ENCODE measurements at places on chromosomes 3 and 15.
A peak's percentile ranks its signal among the peaks of the same experiment; 100 is the strongest.

GRCh38 chr3:190116551-190117067 is 4.1 kb downstream of the P3H2 start:
- no peak for DNase-seq

DNA sequence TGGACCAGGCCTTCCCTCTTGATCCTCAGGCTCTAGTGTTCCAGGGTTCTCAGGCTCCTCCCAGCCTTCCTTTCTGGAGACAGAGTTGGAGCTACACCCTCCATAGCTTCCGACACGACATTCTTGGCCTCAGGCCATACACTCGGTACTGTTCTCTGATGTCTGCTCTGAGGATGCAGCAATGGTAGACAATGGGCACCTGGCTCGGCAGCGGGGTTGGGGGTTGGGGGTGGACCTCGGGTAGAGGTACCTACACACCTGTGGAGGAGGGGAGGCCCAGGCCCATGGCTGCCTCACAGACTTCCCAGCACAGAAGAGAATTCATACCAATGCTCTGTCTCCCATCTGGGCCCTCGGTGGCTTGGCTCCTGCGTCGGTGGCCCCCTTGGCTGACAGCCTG is 21.4 kb downstream of the CCDC13 start:
- DNase-seq = no peak

GRCh38 chr3:120344349-120344748 is 4.8 kb downstream of the LRRC58 start:
- peak; percentile 81 for DNase-seq

DNA sequence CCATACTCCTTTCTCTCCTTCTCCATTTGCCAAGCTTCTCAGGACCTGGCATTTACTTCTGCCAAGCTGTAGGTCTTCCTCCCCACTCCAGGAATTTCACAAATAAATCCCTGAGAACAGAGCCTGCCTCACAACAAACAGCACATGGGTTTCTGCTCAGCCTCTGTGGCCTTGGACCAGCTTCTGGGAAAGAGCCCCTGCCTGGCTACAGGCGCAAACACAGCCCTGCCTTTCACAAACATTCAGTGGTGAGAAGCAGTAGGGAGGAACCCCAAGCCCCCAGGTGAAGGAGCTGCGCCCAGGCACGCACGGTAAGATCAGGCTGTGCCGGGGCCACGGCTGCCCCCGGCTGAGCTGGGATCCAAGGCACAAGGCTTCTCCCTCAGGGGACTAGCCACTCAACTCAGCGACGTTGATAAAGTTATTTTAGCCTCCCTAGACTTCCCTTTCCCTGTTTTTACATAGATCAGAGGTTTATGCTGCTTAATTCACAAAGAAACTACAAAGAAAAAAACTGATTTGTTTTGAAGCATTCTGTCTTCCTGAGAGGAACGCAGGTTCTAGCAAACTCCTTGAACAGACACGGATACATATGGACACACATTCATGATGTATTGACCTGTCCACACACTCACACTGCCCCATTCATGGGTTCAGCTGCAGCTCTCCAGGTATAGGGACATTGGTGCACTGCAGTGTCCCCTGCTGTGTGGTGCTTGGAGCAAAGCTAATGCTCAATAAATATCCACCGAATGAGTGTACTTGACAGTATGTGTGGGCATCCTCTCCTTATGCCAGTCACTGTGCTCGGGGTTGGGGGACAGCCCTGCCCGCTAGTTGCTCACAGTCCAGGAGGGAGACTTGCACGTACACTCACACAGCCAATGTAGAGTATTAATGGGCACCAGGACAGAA is 25.4 kb downstream of the HES1 start:
- no peak for DNase-seq

- DNase-seq = no peak
These were observed 18.7 kb downstream of the TNFAIP8L3 start for GRCh38 chr15:51075826-51076523.

GRCh38 chr3:64222501-64223111 is 2.7 kb downstream of the PRICKLE2 start:
- no peak for DNase-seq

- DNase-seq = no peak
These were observed 132.6 kb upstream of the PROK2 start for GRCh38 chr3:71917545-71917944.

- no peak for DNase-seq
These were observed 88.8 kb downstream of the IGSF11 start for GRCh38 chr3:118945834-118946233.

- no peak for DNase-seq
These were observed 11.4 kb upstream of the PRR20G start for GRCh38 chr3:127299276-127299675.

DNA sequence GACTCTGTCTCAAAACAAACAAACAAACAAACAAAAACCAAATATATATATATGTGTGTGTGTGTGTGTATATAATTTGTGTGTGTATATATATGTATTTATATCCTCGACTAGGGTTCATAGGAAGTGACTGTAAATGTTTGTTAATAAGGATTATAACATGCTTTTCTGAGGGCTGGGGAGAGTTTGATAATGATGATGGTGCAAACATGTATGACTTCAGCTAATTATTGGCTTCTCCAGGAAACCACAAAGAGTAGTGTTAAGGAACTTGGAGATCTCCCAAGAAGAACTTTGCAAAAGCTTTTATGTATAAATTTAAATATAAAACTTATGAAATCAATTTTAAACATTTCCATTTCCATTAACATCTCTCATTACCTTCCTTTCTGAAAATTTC is 3.9 kb upstream of the OPA1 start:
- no peak for DNase-seq

GRCh38 chr3:128767094-128767750 is 41.2 kb downstream of the RAB7A start:
- no peak for DNase-seq

- no peak for DNase-seq
These were observed 31.6 kb upstream of the FAM174B start for GRCh38 chr15:92687195-92687602.

- DNase-seq = no peak
These were observed 88.6 kb upstream of the DAZL start for GRCh38 chr3:16693820-16694219.

DNA sequence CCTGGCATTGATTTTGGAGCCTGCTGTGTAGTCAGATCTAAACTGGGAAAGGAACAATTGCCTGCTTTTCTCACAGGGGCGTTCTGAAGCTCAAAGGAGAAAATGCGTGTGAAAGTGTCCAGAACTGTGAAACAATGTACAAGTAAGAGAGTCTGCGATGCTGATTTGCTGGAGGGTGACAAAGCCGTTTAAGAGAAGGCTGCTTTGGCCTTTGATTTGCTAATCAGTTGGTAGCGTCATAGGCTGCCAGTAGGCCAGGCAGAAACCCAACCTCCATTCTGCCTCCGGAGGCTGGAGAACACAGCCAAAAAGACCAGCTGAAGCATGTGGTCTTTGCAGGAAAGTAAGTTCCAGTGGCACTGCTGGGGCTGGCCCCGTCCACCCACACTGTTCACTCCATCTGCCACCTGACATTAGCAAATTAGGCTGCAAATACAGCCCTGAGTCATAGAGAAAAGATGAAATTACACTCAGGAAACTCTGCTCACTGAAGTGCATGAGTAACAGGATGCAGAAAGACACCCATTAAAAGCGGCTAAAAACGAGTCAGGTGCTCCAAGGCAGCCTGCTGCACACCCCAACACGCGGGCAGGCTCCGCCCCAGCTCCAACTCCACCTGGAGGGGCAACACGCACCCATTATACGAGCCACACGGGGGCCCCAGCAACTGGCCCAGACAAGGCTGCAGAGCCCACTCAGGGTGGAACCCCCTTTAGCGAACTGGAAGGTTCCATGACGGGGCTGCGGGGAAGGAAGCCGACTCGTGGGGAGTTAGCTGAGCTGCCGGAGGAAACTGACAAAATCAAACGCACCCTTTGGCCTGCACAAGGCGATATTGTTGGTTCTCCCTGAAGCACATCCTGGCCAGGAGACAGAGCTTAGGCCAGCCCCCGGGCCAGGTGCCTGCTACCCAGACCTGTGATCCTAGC is 31.6 kb downstream of the ZDHHC19 start:
- DNase-seq = peak; percentile 93

GRCh38 chr3:110178965-110179364 is 841.6 kb upstream of the DPPA4 start:
- no peak for DNase-seq

GRCh38 chr3:21226086-21226485 is 524.9 kb downstream of the ZNF385D start:
- DNase-seq = no peak

DNA sequence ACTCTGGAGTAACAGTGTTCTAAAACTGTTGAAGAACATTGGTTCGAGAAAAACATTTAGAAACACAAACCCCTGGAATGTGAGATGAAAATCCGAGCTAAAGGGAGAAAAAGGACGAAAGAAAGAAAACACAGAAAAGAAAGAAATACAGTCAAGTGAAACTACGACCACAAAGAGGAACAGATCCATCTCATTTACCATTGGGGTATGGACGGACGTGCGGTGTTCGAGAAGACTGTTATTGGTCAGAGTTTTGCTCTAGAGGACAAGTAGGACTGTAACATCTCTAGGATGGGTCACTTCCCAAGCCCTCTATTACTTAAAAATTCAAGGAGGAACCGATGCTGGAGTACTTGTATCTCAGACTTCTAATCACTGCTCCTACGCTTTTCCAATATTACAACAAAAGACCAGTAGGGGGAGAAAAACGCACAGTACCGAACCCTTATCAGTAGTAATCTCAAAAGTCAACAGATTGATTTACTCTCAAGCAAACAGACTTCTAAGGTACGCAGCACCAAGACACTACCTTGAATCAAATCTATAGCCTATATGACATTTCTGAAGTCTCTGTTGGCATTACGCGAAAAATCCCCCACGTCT is 1.1 kb upstream of the PIK3CA start:
- peak; percentile 74 for DNase-seq

GRCh38 chr3:154549391-154549790 is 119.4 kb upstream of the GPR149 start:
- DNase-seq = no peak

- no peak for DNase-seq
These were observed 3.6 kb downstream of the ZNF589 start for GRCh38 chr3:48244461-48244860.

DNA sequence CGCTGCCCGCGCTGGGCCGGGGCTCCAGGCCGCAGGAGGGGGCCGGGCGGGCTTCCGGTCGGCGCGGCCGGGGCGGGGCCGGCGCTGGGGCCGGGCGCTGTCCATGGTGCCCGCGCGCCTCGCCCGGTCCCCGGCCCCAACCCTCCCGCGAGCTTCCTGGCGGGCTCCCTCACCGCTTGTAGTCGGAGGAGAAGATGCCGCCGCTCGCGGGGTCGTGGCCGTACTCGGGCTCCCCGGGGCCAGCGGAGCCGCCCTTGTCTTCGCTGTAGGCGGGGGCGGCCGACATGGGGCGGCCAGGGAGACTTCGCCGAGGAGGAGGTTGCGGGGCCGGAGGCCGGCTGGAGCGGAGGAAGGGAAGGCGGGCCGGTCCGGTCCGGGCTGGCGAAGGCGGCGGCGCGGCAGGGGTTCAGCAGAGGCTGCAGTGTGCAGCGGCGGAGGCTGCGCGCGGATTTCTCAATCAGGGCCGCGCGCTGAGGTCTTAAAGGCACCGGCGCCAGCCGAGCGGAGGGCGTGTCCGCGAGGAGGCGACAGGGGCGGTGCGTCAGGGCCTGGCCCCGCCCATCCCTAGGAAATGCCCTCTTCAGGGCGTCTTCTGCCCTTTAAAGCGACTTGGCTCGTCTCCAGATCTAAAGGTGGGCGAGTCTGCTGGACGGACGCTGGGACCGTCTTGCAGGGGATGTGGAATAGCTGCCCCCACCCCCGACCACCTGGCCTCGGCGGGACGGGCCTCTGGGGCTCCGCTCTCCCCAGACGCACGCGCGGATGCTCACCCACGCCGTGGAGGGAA is at the start of gene AP3B2:
TSS of gene AP3B2 (minus strand) at position 455 of the 787 bp plus-strand sequence. CDS start at position 286, 169 bp downstream.
- DNase-seq = peak; percentile 71

DNA sequence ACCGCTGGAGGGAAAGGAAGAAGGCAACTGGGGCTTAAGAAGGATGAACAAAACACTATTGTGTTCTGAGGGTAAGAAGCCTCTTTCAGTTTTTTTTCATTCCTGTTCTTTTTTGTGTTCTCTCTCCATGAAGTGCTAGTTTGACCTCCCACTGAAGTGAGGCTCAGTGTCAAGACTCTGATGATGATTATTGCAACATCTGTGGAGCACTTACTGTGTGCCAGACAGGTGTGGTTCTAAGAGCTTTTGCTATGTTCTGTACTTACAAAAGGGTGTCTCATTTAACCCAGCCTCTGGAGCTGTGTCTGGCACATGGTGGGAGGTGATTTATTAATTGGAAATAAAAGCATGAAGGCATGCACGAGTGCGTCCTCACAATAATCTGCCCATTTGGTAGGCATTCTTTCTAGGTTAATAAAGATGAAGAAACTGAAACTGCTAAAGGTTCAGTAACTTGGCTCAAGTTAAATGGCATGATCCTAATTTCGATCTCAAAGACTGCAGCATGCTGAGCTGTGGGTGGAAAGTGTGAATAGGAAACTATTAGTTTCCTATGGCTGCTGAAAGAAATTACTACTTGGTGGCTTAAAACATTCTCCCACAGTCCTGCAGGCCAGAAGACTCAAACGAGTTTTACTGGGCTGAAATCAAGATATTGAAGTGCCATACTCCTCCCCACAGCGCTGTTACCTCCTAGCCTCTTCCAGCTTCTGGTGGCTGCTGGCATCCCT is 38.5 kb upstream of the VEPH1 start:
- no peak for DNase-seq

DNA sequence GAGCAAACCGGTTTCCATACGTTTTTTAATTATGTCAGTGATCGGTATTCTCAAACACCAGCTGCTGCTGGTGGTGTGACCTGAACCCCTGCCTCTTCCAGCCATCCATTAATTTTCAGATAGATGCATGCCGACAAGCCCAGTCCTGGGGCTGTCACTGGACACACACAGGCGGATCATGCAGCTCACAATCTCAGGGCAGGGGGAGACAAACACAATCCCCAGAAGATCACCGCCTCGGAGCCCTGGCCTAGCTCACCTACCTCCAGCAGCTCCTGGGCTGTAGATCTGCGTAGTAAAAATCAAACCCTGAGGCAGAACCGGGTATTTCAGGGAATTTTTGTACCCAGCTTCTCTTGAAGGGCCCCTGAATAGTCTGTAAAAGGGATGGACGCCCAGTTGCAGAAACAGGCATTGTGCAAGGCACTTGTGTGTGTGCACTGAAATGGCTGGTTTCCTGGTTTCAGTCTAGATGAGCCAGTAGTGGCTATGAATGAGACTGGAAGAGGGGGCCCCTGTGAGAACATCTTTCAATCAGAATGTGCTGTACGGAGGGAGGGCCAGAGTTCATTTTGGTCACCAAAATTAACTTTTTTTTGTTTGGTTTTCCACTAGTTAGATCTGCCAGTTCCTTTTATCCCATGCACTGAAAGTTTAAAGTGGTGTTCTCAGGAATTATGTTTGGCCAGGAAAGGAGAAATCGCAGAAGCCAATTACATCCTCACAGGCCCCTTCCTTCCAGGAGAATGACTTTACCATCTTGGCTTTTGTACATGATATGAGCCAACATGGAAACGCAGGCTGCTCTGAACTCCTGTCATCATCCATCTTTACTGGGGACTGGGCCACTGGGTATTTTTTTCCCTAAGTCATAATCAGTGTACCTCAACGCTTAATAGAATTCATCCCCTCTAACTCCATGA is 55.0 kb upstream of the RPL32 start:
- no peak for DNase-seq

- DNase-seq = no peak
These were observed 209.7 kb downstream of the NR1D2 start for GRCh38 chr3:24154781-24155180.

Measured in Jurkat, Clone E6-1 (cell line).